ENCODE measurements at places on chromosomes 5 and 9.

DNA sequence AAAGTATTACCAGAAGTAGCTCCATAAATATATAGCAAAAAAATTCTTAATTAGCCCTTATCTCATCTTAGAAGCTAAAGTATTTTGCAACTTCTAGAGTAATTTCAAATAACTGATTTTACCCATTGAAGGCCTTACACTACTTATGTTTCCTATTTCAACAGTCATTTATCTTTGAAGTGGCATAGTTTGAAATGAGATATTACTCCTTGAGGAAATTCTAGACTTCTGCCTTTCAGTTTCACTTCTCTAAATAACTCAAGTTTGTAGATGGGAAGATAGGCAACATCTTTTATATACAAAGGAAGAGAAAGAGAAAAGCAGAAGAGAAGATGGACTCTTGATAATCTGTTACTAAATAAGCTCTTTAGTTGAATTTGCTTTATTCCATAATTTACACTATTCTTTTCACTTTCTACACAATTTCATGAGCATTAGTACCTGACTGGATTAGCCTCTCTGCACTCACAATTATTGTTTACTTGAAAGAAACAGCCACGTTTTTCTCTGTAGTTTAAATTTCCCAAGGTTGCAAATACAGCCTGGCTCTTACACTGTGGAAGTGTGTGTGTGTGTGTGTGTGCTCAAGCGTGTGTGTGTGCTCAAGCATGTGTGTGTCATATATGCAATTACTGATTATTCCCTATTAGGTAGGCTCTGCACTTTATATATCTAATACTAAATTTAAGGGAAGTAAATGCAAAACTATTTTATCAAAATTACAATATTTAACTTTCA is 60.6 kb upstream of the EMB start:
- DNase-seq, result no peak

DNA sequence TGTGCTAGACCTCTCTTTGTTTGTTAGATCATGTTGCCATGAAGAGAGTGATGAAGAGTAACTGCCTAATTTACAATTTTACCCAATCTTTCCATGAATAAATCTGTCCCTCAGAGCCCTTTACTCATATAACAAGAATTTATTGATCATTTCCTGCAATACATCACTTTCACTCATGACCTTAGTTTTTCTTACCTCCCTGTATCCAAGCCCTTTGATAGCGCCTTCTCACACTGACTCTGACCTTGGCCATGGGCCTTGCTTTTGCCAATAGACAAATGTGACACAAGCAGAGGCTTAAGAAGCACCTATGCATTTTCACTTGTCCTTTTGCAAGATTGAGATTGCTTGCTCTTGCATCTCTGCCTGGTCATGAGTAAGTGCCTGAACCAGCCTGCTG is 288.1 kb downstream of the NNT start:
- no peak for DNase-seq

DNA sequence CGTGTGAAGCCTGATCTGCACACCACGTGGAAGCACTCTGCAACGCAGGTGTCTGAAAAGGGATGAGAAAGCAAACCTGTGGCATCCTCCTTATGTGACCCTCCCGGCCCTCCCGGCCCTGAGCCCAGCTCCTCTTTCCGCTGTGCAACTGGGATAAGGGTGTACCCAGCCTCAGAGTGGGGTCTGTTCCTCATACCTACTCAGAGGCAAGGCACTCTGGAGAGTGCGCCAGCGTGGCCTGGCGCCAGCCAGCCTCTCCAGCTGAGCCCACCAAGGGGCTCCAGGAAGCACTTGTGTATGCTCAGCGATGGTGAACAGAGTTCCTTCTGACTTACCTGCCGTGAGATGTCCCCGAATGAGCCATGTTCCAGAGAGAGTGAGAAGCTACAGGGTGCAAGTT is 102.8 kb downstream of the IRX1 start:
- DNase-seq, result no peak

- no peak for DNase-seq
Observed at GRCh38 chr5:114308017-114308416, 53.9 kb upstream of the KCNN2 start.

DNA sequence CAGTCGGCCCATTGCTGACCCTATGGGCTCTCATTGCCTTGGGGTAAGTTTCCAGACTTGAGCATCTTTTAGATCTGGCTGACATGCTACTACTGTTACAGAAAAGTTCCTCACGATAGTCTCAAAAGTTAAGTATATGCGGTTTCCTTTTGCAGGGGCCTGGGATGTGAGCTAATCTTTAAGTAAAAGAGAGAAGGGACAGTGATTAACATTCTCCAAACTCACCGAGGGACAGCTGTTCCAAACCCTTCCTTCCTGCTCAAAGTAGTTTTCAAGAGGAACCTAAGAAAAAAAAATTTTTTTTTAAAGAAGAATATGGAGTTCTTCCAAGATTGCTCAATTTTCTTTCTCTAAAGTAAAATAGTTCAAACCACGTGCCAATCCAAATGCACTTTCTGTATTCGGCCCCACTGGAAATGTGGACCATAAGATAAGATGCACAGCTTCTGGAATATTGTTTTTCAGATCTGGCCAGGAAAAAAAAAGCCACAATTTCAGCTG is 168.0 kb upstream of the SPRY4 start:
- no peak for DNase-seq

DNA sequence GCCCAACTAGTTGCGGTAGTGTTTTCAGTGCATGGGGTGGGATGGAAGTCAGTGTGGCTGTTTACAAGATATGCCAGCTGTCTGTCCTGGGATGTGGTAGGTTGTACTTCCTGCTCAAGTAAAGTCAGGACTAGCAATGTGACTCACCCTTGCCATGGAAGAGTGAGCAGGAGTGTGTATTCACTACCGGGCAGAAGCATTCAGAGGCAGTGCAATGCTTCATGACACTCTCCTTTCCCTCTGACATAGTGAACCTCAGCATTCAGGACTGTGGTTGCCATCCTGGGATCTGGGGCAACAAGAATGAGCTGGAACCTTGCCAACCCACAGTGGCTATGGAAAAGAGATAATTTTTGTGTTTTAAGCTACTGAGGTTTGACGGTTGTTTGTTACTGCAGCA is 68.9 kb downstream of the BOD1 start:
- no peak for DNase-seq

DNA sequence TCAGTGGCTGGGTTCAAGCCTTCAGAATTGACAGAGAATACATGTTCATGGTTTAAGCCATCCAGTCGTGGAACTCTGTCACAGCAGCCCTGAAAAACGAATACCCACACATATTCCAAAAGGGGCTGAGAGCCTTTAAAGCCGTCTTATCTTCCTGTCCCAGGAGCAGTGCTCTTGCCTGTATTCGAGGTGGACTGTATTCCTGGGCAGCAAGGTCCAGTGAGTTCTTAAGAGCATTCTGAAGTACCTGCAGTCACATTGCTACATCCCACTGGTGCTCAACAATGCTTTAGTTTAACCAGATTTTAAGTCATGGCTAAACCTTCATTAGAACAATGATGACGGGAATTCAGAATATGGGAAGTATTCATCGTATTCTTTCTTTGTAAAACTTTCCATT is 380.7 kb upstream of the KLF4 start:
- no peak for DNase-seq

DNA sequence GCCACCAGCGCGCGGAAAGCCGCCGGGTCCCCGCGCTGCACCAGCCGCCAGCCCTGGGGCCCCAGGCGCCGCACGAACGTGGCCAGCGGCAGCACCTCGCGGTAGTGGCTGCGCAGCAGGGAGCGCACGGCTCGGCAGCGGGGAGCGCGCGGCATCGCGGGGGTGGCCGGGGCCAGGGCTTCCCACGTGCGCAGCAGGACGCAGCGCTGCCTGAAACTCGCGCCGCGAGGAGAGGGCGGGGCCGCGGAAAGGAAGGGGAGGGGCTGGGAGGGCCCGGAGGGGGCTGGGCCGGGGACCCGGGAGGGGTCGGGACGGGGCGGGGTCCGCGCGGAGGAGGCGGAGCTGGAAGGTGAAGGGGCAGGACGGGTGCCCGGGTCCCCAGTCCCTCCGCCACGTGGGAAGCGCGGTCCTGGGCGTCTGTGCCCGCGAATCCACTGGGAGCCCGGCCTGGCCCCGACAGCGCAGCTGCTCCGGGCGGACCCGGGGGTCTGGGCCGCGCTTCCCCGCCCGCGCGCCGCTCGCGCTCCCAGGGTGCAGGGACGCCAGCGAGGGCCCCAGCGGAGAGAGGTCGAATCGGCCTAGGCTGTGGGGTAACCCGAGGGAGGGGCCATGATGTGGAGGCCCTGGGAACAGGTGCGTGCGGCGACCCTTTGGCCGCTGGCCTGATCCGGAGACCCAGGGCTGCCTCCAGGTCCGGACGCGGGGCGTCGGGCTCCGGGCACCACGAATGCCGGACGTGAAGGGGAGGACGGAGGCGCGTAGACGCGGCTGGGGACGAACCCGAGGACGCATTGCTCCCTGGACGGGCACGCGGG is at the start of gene TERT:
Gene TERT, minus strand, starts transcription at position 234 of the 815 bp plus-strand sequence. Its CDS starts 79 bp downstream, at position 155.
- no peak for DNase-seq

- no peak for DNase-seq
Observed at GRCh38 chr5:178339272-178339671, 106.7 kb upstream of the PHYKPL start.

DNA sequence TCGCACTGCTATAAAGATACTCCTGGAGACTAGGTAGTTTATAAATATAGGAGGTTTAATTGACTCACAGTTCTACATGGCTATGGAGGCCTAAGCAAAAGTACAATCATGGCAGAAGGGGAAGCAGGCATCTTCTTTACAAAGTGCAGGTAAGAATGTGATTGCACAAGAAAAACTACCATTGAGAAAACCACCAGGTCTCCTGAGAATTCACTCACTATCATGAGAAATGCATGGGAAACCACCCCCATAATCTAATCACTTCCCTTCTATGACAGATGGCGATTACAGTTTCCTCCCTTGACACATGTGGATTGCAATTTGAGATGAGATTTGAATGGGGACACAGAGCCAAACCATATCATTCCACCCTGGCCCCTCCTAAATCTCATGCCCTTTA is 121.2 kb upstream of the ST8SIA4 start:
- DNase-seq, result no peak

DNA sequence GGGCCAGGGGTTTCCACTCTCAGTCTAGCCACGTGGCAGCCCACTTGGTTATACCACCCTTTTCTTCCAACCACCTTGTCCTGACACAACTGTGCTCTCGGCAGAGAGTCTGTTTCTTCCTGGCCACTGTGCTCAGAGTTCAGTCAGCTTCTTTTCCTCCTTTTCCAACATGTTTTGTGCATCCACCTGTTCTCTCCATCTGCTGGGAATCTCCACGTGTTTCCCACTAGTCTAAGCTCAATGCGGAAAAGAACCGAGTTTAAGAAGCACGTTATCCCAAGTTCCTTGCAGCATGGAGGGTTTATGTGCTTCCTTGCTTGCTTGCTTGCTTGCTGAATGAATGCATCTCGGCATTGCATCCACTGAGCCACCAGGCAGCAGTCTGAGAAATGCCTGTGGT is 543.6 kb upstream of the DAP start:
- no peak for DNase-seq
